NCI-H1694 (cell line): ENCODE measurements at places on chromosomes 5 and 9.

DNA sequence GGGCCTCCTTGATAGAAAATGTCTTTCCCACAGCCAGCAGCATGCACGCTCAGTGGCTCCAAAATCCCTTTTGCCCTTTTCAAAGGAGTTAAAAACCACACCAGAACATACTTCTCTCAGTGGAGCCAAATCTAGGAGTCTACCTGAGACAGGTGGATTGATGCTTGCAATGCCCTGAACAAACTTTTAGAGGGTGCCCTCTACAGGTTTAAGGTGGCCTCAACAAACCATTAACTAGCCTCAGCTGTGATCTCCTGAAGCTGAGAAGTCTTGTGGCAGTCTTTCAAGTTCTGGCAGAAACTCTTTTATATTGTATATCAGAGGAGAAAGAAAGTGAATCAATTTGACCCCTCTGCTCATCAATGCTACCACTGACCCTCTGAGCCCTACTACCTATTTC lies 125.4 kb downstream of the MED27 start:
- no peak for DNase-seq

- DNase-seq = no peak
Measured at GRCh38 chr5:65803699-65804391, 81.8 kb downstream of the NLN start.

DNA sequence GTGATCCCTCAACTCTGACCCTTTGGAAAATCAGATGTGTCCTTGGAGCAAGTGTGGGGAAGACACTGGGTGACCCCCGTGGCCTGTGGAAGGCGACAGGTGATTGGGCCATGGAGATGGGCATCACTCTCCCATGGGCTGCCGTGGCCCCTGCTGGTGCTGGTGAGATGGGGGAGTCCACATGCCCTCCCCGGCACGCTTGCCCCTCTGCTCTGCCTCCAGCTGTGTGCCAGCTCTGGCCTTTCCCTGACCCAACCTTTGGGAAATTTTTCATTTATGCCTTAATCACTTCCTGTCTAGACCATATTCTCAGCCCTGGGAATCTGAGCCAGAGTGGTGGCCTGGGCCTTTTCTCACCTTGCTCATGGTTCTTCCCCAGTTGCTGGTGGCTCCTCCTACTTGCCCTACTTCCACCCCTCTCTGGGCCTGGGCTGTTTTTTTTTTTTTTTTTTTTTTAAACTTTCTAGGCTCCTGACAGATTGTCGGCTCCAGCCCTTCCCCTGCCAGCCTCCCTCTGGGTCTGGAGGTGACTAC lies 56.6 kb downstream of the RGS3 start:
- no peak for DNase-seq

DNA sequence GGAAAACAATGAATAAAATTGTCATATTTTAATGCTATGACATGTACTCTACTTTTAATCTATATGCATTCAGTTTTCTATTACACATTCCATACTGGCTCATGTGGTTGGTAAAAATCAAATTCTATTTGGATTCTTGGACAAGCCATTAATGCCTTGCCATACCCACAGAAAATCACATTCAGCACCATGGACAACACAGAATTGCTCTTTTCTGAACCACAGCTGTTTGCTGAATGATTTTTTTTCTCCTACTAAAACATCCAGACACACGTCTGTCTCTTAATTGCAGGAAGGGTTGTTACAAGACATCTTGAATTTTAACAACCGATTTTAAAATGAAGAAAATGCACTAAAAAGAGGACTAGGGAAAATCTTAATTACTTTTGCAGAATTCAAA lies 675.6 kb downstream of the BRINP1 start:
- no peak for DNase-seq

- peak; percentile 11 for DNase-seq
Measured at GRCh38 chr5:7540736-7541485, 145.0 kb downstream of the ADCY2 start.

GRCh38 chr9:135103931-135104639 lies 16.6 kb downstream of the OLFM1 start:
- no peak for DNase-seq

GRCh38 chr9:22731786-22732185 lies 285.2 kb downstream of the DMRTA1 start:
- DNase-seq = no peak

DNA sequence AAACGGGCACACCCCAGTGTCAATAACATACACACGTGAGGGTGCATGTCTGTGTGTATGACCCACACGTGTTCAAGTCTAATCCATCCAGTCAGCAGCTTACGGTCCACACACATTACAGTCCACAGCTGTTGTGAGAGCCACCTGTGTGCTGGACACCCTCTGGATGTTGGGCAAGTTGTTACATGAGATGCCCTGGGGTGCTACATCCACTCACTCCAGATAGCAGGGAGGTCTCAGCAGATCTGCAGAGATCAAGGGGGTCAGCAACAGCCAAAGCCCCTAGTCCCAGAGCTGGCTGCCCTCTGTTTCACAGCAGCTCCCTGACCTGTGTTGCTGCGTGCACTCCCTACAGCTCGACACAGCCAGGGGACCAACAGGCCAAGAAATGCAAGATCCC lies 4.3 kb upstream of the AIF1L start:
- DNase-seq = no peak

GRCh38 chr5:161167016-161167767 lies 315.2 kb upstream of the ATP10B start:
- no peak for DNase-seq

GRCh38 chr5:111582993-111583601 lies 70.8 kb upstream of the STARD4 start:
- no peak for DNase-seq

- DNase-seq = no peak
Measured at GRCh38 chr9:81069038-81069795, 620.1 kb downstream of the TLE1 start.

GRCh38 chr5:100841358-100842076 lies 61.6 kb downstream of the ST8SIA4 start:
- no peak for DNase-seq

GRCh38 chr9:125655066-125655633 lies 51.9 kb downstream of the MAPKAP1 start:
- DNase-seq = no peak

DNA sequence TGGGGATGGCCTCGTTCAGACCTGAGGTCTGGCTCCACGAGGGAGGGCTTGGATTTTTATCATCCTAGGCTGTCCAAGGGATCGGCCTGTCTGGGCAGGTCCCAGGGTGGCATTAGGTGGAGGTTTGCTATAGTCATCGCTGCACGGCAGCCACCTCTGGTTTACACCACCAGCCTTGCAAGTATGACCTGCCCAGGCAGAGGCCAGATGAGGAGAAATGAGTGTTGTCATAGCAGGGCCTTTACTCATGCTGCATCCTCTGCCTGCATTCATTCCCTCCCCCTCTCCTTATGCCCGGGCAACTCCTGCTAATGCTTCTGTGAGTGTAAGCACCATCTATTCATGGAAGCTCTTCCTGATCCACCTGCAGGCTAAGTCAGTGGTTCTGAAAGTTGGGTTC lies 15.3 kb upstream of the NDST1 start:
- no peak for DNase-seq

- DNase-seq = no peak
Measured at GRCh38 chr5:148559461-148559860, 94.9 kb downstream of the HTR4 start.

DNA sequence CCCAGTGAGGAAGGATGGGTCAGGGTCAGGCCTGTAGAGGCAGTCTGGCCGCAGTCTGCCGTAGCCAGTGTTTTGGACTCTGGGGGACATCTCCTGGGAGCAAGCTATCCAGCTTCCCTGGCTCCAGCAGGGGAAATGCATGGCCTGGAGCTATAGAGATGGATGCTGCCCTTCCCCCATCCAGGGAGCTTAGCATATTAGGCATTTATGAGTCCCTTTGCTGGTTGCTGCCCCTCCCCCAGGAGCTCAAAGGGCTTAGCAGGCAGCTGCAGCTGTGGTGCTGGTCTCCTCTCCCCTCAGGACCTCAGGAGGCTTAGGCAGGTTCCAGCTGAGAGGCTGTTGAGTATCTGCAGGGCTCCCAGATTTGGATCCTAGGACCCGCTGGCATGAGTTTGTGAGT lies 1158.7 kb downstream of the DTWD2 start:
- no peak for DNase-seq

DNA sequence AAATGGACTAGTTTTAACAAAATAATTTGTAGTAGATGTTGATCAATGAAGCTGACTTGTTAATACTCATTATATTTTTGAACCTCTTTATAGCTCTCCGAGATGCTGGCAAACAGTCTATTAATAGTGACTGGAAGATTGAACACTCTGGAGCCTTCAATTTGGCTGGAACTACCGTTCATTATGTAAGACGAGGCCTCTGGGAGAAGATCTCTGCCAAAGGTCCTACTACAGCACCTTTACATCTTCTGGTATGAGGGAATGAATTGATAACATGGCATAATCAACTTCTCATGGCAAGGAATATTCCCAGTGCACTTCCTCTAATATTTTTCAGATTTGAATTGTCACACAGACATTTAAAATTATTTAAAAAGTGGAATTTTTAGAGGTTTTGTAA lies 68.2 kb upstream of the MINAR2 start:
- no peak for DNase-seq

DNA sequence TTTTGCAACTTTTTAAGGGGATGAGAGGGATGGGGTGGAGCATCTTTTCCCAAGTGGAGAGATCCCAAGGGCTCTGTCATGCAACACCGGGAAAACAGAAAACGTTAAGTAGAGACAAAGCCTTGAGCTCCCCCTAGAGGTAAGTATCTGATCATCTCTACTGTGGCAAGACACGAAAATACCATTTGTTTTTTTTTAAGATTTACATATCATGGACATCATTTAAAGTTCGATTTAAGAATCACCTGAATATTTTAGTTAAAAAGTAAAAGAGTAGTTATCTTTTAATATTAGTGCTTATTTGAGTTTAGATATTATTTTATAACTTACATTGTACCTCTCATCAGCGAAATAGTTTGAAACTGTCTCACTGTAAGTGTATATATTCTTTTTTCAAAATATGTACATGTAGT lies 200.4 kb downstream of the LRRC70 start:
- peak; percentile 54 for DNase-seq

DNA sequence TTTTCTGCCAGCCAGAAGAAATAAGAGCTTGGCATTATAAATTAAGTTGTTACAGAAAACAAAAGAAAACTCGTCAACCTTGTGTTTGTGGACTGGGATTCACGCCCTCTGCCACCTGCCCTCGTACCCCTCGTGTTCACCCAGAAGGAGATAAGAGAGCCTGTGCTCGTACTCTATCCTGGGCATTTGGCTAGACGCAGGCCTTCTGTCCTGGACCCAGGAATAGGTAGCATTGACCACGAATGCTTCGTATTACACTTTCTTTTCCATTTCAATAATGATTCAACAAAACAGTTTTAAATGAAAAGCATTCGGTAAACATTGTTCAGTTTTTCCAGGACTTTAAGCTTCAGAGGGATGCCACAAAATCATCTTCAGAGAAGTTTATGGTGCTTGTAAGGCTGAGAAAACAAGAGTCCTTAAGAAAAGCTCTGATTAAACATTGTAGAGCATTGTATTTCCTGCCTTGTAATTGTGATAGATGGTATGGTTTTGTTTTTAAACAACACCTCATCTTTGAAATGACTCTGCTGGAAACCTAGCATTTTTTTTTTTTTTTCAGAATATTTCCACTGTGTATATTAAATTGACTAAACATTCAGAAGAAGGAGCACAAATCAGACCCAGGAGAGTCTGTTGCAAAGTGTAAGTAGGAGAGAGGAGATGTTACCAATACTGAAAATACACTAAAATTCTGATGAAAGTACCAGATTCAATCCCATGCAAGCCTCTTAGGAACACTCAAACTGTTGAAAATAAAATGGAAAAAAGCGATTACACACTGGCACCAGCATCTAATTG lies 27.6 kb downstream of the MTX3 start:
- DNase-seq = no peak

GRCh38 chr9:127634021-127634420 lies 21.9 kb downstream of the STXBP1 start:
- no peak for DNase-seq

DNA sequence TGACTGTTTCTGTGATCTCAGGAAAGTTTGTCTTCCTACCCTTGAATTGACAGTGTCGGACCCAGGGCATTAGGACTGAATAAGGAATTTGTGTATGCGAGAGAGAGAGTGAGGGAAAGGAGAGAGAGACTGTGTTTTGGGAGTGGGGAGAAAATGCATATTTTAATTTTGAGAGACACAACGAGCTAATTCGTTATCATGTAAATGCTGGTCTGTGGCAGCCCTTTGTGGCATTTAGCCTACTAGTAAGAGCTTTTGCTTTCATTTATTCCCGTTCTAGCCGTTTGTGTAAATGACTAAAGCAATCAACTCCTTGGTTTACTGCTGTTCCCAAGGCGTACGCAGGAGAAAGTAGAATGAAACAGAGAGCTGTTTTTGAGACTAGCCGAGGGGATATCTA lies 79.8 kb upstream of the MAMDC2 start:
- DNase-seq = no peak

GRCh38 chr9:1048231-1048619 lies 1.9 kb upstream of the DMRT2 start:
- DNase-seq = no peak

DNA sequence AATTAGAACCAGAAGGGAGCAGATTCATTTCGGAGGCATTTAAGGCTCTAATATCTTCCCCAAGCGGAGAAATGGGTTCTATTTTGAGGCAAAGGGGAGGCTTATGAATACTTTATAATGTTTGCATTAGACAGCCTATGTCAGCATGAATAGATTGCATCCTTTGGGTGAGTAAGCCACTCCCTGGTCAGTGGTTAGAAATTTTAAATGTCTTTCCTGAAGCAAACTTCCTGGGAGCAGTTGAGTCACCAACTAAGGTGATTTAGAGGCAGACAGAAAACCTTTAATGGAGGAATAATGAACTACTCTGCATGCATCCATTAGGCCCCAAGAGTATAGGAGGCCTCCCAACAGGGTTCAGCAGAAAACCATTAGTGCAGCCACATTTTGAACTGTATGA lies 204.9 kb downstream of the ELAVL2 start:
- DNase-seq = no peak

DNA sequence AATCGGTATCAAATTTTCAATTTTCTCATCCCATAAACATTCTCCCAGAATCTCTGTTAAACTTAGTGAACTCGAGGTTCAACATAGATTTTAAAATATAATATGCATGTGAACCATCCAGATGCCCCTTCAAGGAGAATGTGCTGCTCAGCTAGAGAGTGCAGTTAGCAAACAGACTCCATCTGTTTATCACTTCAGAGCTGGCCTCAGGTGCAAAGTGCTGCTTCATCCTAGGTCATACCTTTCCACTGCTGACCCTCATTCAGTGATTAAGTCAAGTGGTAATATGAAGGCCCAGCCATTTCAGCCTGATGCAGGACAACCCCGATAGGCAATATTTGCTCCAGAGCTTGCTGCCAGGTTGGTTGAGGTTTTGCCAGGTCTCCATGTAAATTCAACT lies 339.0 kb upstream of the POU5F2 start:
- DNase-seq = no peak

DNA sequence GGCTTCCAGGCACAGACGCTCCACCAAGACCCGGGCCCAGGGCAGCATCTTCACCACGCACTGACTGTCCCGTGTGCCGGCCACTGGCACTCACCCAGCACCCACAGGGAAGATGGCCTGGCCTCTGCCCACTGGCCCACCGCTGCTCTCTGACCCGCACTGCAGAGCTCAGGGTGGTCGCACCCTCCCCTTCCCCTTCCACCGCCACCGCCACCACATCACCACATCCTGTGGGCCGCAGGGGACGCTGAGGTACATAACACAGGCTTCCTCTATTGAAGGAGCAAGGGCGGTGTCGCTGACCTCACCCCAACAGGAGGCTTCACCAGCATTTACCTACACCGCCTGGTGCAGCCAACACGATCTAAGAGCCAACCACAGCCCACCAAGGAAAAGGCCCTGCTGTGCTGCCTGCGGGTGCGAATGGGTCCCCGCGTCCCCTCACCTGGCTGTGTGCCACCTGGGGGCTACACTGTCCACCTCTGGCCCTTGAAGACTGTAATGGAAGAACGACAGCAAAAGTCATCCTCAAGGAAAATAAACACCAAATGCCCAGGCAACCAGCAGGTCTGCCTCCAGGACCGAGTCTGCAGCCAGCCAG lies 101.8 kb downstream of the CAMSAP1 start:
- no peak for DNase-seq
